ENCODE measurements at places on chromosomes 16 and 17.

DNA sequence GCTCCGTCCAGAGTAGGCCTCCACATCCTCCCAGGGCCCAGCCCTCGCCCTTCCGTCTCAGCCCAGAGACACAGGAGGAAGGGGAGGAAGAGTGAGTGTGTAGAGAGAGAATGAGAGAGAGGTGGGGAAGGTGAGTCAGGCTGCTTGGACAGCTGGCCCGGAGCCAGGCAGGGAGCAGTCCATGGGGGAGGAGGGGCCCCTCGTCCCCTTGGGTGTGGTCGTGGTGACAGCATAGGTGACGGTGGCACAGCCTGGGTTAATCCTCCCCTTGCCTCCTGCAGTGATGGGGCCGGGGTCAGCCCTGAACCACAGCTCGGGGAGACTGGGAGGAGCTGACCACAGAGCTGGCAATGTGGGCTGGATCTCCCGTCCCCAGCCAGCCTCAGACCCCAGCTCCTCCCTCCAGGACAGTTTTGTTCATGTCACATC is 36.5 kb downstream of the FA2H start:
- no peak for DNase-seq

DNA sequence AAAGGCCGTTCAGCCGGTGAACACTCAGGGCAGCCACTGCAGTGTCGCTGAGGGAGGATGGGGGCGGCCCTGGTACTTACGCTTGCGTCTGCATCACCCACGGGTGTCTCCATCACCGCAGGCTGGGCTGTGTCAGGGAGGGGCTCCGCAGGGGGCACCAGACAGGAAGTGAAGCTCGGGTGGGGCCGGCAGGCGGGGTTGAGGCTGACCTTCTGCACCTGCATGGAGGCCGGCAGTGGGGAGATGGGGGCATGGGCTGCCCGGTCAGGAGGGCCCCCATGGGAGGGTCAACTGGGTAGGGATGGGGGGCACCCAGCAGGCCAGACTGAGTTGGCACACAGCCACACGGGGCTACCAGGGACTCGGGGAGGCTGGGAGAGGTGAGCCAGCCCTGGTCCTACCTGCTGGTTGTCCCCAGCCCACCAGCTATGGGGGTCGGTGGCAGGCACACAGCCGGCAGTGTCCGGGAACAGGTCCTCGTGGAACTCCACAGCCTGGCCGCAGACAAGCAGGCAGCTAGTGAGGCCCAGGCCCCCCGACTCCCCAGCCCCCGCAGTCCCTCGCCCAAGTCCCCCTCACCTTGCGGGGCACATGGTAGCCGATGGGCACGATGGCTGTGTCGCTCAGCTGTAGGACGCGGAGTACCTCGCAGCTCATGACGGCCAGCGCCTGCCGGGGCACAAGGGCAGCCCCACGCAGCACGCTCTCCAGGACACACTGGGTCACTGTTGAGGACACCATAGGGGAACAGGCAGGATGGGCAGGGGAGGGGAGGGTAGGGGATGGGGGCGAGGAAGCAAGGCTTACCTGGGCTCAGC is 7.2 kb upstream of the VASN start:
- DNase-seq: no peak

GRCh38 chr16:21205303-21205702 is 6.1 kb downstream of the ZP2 start:
- DNase-seq: no peak

GRCh38 chr17:60627124-60627523 is 27.1 kb downstream of the PPM1D start:
- DNase-seq: no peak

DNA sequence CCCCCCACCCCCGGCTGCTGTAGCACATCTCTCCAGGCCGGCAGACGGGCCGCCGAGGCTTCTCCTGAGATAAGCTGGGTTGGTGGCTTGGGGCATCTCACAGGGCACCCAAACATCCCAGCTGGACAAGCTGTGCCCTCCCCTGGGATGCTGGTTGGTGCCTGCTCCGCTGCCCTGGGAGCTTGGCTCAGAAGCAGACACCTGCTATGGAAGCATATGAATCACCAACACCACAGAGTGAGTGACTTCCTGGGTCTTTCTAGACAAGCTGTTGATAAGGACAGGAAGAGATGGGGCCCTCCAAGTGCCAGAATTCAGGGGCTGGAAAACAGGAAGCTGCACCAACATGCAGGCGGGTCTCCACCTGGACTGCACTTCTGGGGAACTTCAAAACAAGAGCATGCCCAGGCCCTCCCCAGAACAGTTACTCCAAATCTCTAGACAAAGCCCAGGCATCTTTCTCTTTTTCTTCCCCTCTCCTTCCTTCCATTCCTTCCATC is 13.7 kb downstream of the C16orf95 start:
- DNase-seq: no peak

GRCh38 chr17:54099221-54099620 is 276.5 kb downstream of the KIF2B start:
- DNase-seq: no peak

GRCh38 chr17:14144508-14144907 is 75.2 kb downstream of the COX10 start:
- no peak for DNase-seq

DNA sequence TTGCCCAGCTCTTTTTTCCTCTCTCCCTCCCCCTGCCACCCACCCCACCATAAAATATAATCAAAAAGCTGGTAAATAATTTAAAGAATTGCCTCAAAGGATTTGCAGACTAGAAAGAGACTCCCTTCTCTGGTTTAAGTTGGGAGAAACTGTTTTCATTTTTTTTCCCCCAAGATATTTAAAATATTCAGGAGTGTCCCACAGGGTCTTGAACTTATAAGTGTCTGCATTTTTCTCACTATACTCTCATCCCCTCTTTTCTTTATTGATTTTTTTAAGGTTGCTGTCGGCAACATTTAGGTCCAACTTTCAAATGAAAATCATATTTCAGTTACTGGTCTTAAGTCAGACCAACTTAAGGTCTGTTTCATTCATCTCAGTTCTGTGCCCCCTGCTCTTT is 210.2 kb downstream of the MSI2 start:
- DNase-seq: no peak

DNA sequence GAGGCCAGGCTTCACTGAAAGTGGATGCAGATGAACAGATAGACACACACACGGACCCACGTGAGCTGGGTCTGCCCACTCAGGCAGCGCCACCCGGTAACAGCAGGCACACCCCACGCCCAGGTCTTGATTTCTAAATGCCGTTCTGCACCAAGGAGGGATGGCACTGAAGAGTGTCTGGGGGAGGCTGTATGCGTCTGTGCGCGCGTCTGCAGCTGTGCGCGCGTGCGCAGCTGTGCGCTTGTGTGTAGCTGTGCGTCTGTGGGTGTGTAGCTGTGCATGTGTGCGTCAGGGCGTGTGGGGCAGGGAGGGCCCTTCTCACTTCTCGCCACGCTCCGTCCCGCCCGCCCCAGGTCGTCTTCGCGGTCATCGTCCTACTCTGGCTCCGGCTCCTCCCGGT is 15.5 kb upstream of the IL17C start:
- no peak for DNase-seq

- no peak for DNase-seq
Observed at GRCh38 chr17:10803350-10803749, 549 bp downstream of the TMEM238L start.

DNA sequence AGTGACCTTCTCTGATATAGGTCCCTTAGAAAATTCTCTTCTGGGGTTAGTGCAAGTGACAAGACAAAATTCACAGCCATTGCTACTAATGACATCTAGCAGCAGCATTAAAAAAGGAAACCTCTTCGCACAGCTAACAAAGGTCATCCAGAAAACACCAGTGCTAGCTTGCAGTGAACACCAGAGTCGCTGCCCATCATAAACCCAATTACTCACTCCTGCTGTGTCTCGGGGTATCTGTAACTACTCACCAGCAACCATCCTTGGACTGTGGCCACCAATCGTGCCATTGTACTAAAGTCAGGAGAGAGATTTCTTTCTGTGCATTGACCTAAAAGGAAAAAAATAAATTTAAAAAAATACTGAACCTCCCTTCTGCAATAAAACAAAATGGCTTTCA is 1494.7 kb upstream of the CDH8 start:
- no peak for DNase-seq

- DNase-seq: peak; percentile 47
Observed at GRCh38 chr16:58755989-58756649, 22.0 kb upstream of the GOT2 start.
